ENCODE measurements at places on chromosomes 6 and 20.

GRCh38 chr6:168874637-168875036 is 379.0 kb downstream of the THBS2 start:
- no peak for DNase-seq

GRCh38 chr6:16204653-16205376 is 33.6 kb upstream of the GMPR start:
- no peak for DNase-seq

- DNase-seq = no peak
Observed at GRCh38 chr6:119323478-119323877, 26.1 kb downstream of the MAN1A1 start.

GRCh38 chr20:59939879-59940128 is 301 bp downstream of the PPP1R3D start:
- no peak for DNase-seq

GRCh38 chr6:169337886-169338445 is 84.3 kb upstream of the THBS2 start:
- DNase-seq = no peak

- DNase-seq = no peak
Observed at GRCh38 chr6:14365393-14365792, 247.8 kb downstream of the CD83 start.

DNA sequence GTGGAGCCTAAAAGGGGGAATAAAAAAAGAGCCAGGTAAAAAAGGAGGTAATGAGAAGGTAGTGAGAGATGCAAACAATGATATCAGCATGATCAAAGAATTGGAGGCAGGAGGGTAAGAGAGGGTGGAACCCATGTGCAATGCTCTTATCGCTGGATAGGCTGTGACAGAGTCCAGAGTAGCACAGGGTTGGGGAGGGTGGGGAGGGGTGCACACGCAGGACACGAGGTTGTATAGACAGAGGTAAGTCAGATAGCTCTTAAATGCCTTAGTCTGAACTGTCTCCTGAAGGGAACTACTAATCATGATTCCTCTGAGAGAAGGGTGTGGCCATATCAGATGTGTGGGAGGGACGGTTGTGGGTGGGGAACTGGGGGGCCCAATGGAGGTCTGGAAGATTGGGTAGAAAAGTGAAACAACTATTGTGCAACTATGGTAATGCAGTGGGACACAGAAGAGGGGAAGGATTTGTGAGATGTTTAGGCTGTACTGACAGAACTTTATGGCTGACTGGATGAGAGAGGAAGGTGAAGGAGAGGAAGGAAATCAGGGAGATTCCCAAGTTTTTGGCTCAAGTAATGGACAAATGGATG is 354.8 kb downstream of the BTBD9 start:
- DNase-seq = no peak

GRCh38 chr6:12039540-12040459 is 27.7 kb downstream of the HIVEP1 start:
- DNase-seq = no peak

- no peak for DNase-seq
Observed at GRCh38 chr6:166866839-166867637, 89.3 kb downstream of the RNASET2 start.

- DNase-seq = no peak
Observed at GRCh38 chr20:56537997-56538396, 5.0 kb downstream of the FAM209B start.

- DNase-seq = no peak
Observed at GRCh38 chr20:38157635-38158495, 7.2 kb downstream of the TGM2 start.

DNA sequence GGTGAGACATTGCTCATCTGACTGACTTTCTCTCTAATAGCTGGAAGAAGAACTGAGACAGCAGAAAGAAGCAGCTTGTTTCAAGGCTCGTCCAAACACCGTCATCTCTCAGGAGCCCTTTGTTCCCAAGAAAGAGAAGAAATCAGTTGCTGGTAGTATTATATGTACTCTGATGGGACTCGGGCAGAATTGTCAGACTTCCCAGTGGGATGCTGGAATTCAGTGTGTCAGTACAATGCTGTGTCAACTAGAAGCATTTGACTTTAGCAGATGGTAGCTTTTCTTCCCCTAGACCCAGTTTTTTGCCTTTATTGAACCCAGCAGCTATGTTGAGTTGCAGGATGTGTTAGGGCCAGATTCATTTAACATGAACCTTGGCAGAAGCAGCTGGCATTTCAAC is 21.8 kb upstream of the MYLK2 start:
- no peak for DNase-seq

DNA sequence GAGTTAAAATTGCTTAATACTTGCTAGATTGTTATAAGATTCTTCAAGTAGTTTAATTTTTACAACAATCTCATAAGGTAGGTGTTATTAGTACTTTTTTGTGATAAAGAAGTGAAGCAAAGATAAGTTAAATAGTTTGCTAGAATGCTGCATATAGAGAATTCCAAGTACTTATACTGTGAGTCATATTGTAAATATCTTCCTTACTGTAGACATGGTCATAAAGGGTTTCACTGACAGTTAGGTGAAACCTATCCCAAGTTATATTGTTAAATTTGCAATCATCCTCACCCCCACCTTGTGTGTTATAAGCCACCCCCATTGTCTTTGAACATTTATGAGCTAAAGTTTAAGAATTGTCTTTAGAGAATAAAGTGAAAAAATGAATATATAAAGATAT is 142.0 kb downstream of the FAM83B start:
- DNase-seq = no peak

GRCh38 chr6:1290805-1291204 is 21.1 kb upstream of the FOXQ1 start:
- no peak for DNase-seq

Data from activated CD4-positive, alpha-beta T cell treated with anti-CD3 and anti-CD28 coated beads, Interleukin-2, amount 50 U/mL, for 1 hour (primary cell).